Stimulated activated CD4-positive, alpha-beta T cell treated with anti-CD3 and anti-CD28 coated beads, Interleukin-2, amount 100 ng/mL, for 48 hours (primary cell): ENCODE measurements at places on chromosomes 7 and 10.

DNA sequence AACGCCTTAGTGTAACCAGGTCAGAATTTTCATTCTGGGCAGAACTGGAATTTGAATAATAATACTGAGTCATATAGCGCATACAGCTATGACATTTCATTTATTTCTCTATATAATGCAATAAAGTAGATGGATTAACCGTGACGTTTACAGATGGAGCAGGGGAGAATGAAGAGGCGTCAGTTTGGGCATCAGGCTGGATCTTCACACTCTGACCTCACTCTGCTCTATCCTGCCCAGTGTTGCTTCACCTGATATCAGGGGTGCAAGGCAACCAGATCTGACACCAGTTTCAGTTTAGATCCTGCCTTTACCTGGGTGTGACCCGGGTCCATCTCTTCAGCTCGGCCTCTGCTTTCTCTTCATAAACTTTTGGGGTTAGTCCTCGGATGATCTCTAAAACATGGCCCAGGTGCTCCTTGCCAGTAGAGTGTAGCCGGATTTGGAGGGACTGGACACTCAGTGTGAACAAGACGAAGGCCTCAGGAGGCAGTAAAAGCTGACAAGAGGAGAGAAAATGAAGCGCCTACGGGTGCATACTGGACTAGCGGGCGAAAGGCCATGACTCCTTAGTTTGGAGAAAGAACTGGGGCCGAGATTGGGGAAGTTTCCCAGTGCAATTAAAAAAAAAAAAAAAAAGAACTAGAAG is 1.4 kb upstream of the ZYX start:
- no peak for DNase-seq

DNA sequence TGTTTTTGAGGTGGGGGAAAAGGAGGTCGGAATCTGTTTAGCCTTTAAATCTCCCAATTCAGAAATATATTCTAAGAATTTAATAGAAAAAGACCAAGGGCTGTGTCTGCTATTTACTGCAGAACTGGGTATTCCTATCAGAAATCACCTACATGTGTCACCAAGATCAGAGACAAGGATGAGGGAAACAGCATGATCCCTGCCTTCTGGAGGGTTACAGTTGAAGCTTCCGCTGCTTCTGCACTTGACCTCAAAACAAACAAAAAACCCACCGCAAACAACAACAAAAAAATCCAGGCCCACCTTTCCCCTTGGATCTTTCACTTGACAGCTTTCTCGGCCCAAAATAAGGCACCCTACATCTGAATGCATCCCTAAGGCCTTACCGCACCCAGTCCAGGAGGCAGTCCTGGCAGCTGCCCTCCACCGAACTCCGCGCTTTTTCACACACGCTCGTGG is 750 bp upstream of the CDK14 start:
- DNase-seq = no peak

DNA sequence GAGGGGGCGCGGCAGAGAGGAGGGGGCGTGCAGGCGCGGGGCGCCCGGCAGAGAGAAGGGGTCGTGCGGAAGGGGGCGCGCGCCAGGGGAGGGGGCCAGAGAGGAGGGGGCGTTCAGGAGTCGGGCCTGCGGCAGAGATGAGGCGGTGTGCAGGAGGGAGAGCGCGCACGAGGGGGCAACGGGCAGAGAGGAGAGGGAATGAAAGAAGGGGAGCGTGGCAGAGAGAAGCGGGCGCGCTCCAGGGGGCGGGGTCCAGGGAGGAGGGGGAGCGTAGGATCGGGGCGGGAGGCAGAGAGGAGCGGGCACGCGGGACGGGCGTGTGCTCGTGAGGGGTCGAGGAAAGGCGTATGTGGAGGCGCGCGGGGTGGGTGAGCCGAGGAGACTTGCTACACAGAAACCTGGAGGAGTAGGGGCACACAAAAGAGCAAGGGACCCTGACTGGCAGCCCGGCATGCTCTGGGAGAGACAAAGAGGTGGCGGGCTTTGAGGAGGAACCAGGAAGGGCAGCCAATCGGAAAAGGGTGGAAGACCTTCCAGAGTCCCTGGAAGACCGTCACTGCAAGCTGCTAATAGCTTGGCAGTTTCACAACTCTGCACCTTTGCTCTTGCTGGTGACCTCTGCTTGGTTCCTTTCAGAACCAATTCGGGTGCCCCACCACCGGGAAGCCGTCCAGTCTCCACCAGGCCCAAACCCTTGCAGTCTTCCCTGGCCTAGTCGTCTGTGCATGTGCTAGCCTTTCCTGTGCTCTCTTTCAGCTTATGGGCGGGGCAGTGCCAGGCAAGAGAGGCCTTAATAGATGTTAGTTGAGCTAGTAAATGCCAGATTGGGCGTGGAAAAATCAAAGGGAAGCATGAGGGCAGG is 639 bp downstream of the DYDC2 start:
- no peak for DNase-seq

DNA sequence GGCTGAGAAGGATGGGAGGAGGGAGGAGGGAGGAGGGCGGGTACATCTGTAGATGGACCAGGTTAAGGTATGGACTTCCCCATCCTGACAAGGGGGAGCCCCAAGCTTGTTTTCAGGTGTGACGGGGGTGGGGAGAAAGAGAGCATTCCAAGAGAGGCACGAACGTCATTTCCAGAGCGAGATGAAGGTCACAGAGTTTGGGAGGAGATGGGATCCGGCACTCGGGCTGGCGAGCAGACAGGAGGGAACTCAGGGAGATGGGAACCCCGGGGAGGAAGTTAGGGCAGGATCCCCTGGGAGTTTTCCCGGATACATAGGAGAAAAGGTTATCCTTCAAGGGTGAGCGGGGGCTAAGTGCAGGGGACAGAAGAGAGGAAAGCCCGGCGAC is 118.8 kb downstream of the CUX1 start:
- no peak for DNase-seq

DNA sequence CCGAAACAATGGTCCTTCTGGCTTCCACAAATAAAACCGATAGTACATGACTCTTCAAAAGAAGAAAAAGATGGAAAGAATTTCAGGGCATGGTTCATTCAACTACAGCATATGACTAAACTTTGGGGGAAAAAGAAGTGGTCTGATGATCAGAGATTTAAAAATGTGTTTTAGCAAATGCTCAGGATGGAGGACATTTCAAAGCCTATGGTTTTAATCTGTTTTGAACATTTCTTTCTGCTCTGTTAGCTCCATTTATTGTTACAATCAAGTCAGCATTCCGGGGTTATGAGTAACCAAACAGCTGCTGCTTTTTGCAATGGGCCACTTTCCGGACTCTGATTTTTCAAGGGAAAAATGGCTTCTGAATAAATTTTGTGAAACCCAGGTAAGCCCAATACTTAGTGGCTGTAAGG is 142.4 kb downstream of the CUBN start:
- no peak for DNase-seq

- DNase-seq = no peak
Observed at GRCh38 chr10:102102421-102102820, 17.7 kb downstream of the LDB1 start.

DNA sequence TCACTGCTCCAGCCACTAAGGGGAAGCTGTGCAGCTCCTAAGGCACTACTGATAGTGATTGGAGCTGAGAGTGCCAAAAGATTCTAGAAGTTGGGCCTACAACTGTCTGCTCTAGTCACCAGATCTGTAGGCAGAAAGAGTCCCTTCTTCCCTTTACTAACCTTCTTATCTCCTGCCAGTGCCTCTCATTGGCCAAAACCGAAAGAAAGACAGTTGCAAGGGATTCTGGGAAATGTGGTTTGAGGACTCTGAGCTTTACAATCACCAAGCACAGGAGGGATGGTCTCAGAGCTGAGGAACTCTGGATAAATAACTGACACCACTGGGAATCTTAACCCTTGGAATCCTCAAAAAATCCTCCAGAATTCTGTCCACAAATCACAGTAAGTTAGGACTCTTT is 615.8 kb downstream of the CCSER2 start:
- DNase-seq = no peak

- no peak for DNase-seq
Observed at GRCh38 chr7:12094365-12094921, 116.7 kb upstream of the TMEM106B start.

- no peak for DNase-seq
Observed at GRCh38 chr10:33681595-33681994, 347.1 kb upstream of the NRP1 start.

DNA sequence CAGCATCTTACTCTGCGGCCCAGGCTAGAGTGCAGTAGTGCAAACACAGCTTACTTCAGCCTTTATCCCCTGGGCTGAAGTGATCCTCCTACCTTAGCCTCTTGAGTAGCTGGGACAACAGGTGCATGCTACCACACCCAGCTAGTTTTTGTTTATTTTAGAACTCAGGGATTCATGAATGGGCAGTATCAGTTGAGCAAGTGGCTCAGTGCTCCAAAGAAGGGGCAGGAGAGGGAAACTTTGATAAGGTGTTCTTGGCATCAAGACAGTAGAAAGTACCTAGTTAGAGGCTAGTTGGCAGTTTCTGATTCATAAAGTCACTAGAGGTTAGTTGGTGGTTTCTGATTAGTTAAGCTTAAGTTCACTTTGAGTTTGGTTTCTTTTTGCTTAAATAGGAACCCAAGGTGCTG is 18.4 kb downstream of the TRIM24 start:
- no peak for DNase-seq

DNA sequence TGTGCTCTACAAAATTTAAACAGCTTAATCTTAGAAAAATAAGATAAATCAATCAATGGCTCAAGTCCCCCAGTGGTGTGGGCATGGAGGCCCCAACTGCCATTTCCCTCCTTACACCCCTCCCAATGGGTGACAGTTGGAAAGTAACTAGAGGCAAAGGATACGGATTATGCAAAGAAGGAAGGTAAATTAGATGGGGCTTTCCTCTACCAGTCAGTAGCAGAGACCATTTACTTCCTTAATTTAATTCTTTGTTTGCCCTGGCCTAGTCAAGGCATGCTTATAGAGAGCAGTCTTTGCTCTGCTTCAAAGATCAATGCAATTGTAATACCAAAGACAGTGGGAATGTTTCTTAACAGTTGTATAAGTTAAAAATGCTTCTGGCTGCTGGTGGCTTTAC is 63.3 kb upstream of the PAPSS2 start:
- no peak for DNase-seq

DNA sequence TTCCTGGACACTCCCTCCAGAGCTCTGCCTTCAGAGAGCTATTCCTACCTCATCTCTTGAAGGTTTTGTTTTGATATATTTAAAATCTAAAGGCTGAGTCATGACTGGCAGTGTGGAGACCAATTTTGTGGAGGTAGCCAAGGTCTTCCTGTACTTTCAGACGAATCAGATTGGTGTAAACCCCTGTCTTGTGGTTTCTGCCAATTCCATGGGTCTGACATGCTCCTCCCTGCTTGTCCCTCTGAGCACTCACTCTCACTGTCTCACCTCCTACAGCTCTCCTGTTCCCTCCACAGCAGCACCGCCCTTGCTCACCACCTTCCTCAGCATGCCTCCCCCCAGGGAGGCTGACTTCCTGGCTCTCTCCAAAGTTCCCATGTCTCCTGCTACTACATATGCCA is 179.8 kb downstream of the NPSR1 start:
- no peak for DNase-seq

GRCh38 chr7:15607529-15608210 is 45.9 kb upstream of the AGMO start:
- no peak for DNase-seq
